ENCODE measurements at places on chromosomes 16 and 17.

DNA sequence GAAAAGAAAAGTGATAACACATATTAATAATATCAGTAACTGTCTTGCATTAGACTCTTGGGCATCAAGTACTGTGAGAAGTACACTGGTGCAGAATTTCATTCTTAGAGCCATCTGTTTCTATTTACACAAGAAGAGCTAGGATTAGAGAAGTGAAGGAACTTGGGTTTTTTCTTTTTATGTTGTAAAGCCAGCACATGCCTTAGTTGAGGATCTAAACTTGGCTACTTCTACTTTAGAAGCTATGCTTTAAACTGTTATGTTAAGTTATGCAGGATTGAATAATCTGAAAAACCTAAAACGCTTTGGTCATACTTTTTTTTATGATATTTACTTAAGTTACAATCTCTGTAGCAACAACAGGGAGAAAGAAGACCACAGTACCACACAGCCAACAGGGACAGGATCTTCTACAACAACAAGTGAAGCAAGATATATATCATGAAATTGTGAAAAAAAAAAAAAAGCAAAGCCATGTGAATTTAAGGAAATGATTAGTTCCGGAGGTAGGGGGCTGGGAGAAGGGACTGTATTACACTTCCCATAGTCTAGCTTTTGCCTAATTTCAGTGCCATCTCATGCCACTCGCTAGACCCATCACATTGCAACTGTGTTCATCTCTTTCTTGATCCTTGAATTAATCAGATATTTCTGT lies 305.1 kb upstream of the GOT2 start:
- DNase-seq, result no peak

GRCh38 chr17:21008160-21008915 lies 34.5 kb downstream of the USP22 start:
- DNase-seq, result no peak

GRCh38 chr16:88504489-88505404 lies 51.7 kb downstream of the ZFPM1 start:
- DNase-seq, result no peak

DNA sequence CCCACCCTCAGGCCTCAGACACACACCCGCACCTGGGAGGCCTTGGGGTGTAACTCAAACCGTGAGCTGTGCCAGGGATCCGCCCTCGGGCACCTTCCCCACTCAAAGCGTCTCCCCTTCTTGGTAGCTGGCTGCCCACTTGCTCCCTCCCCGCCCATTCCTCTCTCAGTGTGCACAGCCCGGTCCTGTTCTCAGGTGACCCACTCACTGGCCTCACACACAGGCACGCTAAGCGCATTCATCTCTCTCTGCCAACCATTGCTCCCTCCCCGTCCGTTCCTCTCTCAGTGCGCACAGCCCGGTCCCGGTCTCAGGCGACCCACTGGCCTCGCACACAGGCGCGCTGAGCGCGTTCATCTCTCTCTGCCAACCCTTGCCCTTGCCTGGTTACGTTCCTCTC lies 20.8 kb downstream of the WDR45B start:
- no peak for DNase-seq

Measured in stimulated activated CD4-positive, alpha-beta T cell treated with anti-CD3 and anti-CD28 coated beads, Interleukin-15, amount 100 ng/mL, for 1 hour (primary cell).